Fibroblast of mammary gland (primary cell): ENCODE measurements at places on chromosomes 12 and 14.

DNA sequence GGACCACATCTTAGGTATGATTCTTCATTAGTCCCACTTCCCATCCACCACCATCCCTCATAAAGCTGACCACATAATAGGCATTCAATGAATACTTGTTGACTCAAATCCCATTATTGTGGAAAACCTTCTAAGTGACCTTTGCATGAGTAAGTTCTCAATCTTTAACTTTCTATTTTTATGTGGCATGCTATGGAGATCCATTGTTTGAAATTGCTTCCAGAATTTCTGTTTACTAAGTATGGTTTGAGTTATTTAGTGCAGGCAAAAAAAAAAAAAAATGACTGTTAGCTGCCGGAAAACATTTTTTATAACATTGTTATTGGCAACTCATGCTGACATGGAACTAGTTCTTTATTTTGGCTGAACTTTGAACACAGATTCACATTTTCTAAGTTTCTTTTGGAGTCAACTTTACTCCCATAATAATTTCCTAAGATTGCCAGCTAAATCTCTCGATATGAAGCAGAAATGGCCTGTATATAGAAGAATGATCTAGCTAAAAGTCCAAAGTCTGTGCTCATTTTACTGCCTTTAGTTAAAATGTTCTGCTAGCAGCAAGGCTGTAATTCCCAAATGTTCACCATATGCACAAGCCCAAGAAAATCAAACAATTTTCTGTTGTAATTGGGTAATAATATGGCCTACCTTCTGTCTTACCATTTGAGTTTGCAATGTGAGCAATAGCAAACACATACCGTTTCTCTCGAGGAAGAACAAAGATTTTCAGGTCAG is 77.9 kb downstream of the PTGER2 start:
- peak; percentile 88 for DNase-seq

DNA sequence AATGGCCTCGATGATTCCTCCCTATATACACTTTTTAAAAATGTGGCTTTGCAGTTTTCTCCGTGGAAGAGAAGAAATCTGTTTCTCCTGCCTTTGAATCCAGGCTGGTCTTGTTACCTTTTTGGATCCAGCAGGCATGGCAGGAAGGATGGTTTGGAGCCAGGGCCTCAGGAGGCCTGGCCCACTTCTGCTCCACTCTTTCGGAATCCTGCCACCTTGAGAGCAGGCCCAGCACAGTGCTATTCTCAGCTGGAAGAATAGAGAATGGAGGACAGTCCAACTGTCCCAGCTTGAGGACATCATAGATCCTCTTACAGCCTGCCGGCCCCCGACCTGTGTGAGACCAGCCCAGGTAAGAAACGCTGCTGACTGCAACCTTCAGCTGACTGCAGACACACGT is 421.5 kb downstream of the FUT8 start:
- DNase-seq, result no peak

DNA sequence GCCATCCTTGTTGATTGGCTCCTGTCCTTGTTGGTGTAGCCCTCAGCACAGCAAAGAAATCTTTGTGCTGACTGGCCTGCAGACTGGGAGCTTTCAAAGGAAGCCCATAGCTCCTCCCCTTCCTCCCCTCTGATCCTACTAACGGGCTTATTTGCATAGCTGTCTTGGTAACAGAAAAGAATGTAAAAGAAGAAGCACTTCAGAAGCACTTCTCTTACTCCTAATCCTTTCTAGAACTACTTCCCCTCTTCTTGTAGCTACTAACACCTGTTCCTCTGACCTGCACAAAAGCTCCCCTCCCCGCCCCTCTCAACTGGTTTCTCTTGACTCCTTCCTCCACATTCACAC is 14.3 kb upstream of the RIC8B start:
- DNase-seq, result peak; percentile 25

GRCh38 chr12:55607821-55608594 is 28.7 kb upstream of the OR10P1 start:
- no peak for DNase-seq

GRCh38 chr14:53306267-53306721 is 153.2 kb upstream of the DDHD1 start:
- DNase-seq, result peak; percentile 67

DNA sequence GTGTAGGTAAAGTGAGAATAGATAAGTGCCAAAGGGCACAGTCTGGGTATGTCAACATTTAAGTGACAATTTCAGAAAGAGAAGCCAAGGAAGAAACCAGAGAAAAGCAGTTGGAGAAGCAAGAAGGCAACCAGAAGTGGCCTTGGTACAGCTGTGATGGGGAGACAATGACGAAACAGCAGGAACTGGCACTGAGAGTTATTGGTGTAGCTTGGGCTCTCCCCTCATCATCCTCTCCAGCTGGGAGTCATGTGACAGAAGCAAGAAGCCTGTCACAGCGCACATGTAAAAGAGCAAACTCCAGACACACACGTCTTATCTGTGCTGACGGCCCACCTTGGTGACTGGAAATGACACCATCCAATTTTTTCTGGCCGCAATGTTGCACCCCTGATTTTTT is 203.3 kb upstream of the NUDT4 start:
- no peak for DNase-seq

DNA sequence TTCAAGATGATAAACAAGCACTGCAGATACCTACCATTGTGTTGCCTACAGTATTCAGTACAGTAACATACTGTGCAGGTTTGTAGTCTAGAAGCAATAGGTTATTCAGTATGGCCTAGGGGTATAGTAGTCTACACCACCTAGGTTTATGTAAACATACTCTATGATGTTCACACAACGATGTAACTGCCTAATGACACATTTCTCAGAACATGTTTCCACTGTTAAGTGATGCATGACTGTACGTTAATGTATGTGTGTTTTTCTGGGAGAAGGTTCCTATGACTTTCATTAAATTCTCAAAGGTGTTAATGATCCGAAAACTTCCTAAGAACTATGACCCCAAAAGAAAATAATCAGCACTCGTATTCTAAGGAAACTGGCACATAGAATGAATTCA is 20.9 kb upstream of the CALM1 start:
- no peak for DNase-seq

GRCh38 chr12:11651785-11652184 is 2.3 kb downstream of the ETV6 start:
- peak; percentile 23 for DNase-seq

DNA sequence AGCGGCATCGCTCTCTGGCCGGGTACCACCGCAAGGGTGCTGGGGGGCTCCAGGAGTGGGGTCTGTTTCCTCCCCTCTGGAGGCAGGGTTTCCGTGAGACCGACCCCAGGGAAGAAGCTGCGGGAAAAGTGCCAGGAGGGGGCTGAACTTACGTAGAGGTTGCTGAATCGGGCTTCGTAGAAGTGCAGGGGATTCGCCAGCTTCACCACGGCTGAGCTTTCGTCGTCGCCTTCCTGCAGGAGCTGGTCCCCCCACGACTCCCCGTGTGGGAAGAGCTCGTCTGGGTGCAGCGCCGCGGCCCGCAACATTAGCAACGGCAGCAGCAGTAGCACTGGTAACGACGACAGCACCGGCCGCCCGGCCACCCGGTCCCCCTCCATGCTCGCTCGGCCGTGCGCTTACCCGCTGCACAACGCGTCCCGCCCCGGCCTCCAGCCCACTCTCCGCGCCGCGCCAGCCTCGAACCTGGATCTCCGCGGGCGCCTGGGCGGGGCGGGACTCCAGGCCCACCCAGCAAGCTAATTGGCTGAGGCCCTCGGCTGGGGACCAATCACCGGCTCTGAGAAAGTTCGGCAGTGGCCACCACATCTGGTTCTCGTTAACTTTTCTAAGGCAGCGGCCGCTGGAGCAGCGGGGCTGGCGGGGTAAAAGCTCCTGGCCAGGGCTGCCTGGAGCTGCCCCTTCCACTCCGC is at the start of gene NID2:
NID2 (minus strand) TSS at position 445 of the 692 bp plus-strand sequence; CDS start at position 380, 65 bp downstream.
- DNase-seq, result peak; percentile 95

- no peak for DNase-seq
Measured at GRCh38 chr12:11754256-11754655, 104.8 kb downstream of the ETV6 start.

- peak; percentile 3 for DNase-seq
Measured at GRCh38 chr12:59580050-59580449, 15.8 kb upstream of the SLC16A7 start.

DNA sequence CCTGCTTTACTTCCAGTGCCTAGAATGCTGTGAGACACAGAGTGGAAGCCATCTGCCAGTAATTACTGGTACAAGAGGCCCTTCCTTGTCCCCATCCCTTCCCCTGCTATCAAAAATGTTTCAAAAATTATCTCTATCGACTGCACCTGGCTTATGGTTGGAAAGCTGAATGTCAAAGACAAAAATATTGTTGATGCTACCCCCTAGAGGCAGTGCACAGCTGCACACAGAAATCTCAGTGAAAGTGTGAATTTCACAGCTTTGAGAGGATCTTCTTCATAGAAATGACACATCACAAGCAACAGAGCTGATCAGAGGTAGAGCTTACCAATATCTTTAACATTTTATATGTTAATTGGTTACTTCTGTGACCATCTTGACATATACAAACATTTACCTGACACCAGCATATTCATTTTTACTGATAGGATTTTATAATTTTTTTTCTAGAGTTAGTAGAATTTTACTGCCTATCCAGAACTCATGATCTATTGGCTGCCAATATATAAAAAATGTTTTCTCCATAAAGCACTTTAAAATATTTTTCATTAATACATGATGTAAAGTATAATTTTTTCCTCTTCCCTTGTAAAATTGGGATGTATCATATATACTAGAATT is 138.0 kb downstream of the AACS start:
- DNase-seq, result no peak

- DNase-seq, result no peak
Measured at GRCh38 chr12:50387972-50388478, 8.4 kb downstream of the FAM186A start.

- no peak for DNase-seq
Measured at GRCh38 chr12:94589591-94590001, 60.8 kb downstream of the TMCC3 start.

DNA sequence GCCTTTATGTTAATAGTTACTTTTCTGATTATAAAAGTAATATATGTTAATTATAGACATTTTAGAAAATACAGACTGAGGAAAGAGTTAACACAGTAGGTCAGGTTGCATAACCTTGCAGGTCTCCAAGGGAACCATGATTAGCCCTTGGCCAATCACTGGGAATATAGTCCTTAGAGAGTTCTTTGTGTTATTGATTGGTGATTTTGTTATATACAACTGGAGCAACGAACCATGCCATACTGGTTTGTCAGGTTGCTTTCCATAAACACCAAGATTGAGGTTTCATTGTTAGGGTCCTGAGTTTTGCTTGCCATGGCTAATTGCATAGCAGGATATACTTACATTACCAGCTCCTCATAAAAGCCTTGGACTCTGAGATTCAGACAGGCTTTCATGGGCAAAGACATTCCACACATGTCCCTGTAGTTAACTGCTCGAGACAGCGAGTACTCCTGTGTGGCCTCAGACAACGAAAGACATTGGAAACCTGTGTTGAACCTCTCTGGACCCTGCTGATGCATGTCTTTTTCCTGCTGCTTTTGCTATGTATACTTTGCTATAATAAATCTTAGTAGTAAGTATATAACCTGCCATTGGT is 33.7 kb downstream of the MAPK1IP1L start:
- DNase-seq, result no peak

DNA sequence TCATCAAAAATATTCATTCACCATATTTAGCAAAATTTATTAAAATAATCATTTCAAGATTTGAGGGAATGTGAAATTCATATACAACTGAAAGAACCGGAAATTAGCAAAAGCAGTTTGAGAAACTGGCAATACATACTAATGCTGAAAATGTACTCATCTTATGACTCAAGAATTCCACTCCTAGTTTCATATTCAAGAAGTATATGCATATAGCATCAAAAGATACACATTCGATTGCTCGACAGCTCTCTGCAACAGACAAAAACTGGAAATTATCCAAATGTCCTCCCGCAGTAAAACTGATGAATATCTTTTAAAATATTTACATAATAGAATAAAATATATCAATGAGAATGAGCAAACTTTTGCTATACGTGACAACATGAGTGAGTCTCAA is 189.2 kb upstream of the MGAT4C start:
- DNase-seq, result no peak

GRCh38 chr12:80643961-80644360 is 63.5 kb upstream of the MYF6 start:
- DNase-seq, result peak; percentile 35

DNA sequence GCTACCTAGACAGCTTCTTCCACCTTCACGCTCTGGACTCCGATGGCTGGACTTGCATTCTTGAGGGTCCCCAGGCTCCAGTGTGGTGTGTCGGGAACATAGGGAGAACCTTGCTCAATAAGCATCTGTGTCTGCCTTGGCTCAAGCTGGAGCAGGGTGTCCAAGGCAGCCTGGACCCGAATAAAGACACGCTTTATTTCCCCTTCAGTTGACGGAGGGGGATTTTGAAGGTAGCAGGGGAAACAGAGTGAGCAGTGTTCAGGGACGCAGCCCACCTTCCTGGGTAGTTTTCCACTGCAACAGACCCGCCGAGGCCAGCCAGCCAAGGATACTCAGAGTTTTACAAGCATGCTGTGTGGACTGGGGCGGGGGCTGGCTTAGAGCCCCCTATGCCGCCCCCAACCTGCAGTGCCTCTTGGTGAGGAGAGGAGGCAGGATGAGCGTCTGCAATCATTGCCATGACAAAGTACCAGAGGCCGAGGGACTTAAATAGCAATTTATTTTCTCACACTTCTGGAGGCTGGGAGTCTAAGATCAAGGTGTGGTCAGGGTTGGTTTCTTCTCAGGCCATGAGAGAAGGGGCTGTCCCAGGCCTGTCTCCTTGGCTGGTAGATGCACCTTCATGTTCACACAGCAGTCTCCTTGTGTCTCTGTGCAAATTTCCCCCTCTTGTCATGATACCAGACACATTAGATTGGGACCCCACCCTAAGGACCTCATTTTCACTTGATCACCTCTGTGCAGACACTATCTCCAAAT is 201.2 kb downstream of the CHST11 start:
- no peak for DNase-seq

DNA sequence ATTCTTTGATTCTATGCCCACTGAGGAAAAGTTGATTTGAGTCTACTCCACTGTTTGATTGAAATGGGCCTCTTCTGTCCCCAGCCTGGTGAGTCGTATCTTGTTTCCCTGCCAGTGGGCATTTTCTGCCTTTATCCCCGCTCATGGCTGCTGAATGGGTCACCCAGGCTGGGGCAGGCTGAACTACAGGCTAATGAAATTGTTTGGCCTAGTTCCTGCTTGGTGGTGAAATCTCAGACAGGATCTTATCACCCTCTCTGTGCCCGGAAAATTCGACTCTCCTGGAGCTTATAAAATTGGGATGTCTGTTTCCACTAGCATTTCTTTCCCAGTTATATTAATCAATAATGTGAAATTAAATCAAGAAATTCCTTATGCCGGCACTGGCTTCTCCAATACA is 65.0 kb downstream of the CHST11 start:
- peak; percentile 61 for DNase-seq

- peak; percentile 76 for DNase-seq
Measured at GRCh38 chr12:54036620-54037359, 3.9 kb downstream of the HOXC5 start.
